ENCODE measurements at places on chromosomes 1 and 21. TPM values are rescaled to one million over a fixed set of nuclear protein-coding genes. Genes with fewer than 3 reads are reported as not detected.

GRCh38 chr1:44031252-44032169 is at the start of gene SLC6A9:
Gene SLC6A9, minus strand, starts transcription at chr1:44031462. Its CDS starts 7,185 bp downstream, at chr1:44024277.
- peak within 1 kb of the TSS; percentile 90 for H3K27ac ChIP-seq
- H3K27me3 ChIP-seq, result no peaks in the 10 kb centered on the region
- no peak for DNase-seq
- H3K36me3 ChIP-seq, result no peaks in the 10 kb centered on the region
- H3K4me3 ChIP-seq, result peak within 1 kb of the TSS; percentile 91

BMP8B gene
- 1.5 TPM for total RNA-seq

DNA sequence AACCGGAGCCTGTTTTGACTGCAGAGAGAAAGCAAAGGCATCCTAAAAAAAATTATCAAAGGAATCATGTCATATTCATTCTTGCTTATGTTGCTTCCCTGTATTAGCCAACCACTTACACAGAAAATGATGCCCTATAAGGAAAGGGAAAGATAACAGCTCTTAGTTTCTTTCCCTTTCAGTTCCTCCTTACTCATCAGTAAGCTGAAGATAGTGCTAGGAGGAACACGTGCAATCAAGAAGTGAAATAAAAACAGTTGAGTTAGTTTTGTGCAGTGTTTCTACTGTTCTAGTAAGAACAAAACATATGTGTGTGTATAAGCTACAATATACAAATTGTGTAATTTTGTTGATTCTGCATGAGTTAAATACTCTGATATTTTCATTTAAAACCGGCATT is 45.3 kb upstream of the MTF2 start:
- no peak for DNase-seq
- no peaks in the 10 kb centered on the region for H3K36me3 ChIP-seq
- no peak overlapping the region for H3K27ac ChIP-seq
- no peaks in the 10 kb centered on the region for H3K4me1 ChIP-seq

NPHS2 gene
- 0.31 TPM for total RNA-seq

- H3K27ac ChIP-seq, result no peak overlapping the region
- no peak for DNase-seq
- H3K4me3 ChIP-seq, result peak overlapping the region; percentile 76
- H3K27me3 ChIP-seq, result peaks cover 30% of the 10 kb centered on the region
- H3K4me1 ChIP-seq, result peaks cover 9% of the 10 kb centered on the region
These were observed 827 bp downstream of the PRKCZ start for GRCh38 chr1:2050793-2051682.

DNA sequence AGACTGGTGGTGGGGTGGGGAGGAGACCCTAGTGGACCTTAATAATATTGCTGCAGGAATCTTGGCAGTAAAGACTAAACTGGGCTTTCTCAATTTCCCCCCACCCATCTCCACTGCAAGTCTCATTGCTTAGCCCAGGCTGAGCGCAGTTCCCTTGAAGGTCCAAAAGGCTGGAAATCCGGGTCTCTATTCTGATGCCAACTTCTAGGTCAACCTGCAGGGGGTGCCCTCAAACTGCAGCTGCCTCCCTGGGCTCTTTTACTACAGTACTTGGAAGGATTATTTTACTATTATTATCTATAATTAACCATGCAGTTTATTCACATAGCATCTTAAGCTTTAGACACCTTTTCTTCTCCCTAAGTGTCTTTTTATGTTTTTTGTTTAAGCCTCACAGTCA is 85.4 kb upstream of the WARS2 start:
- peaks cover 37% of the 10 kb centered on the region for H3K4me1 ChIP-seq
- no peak overlapping the region for H3K27ac ChIP-seq
- H3K36me3 ChIP-seq, result peaks cover 4% of the 10 kb centered on the region
